Activated T-cell treated with anti-CD3 and anti-CD28 coated beads for 4 hours (primary cell): ENCODE measurements at places on chromosomes 1 and 21.

DNA sequence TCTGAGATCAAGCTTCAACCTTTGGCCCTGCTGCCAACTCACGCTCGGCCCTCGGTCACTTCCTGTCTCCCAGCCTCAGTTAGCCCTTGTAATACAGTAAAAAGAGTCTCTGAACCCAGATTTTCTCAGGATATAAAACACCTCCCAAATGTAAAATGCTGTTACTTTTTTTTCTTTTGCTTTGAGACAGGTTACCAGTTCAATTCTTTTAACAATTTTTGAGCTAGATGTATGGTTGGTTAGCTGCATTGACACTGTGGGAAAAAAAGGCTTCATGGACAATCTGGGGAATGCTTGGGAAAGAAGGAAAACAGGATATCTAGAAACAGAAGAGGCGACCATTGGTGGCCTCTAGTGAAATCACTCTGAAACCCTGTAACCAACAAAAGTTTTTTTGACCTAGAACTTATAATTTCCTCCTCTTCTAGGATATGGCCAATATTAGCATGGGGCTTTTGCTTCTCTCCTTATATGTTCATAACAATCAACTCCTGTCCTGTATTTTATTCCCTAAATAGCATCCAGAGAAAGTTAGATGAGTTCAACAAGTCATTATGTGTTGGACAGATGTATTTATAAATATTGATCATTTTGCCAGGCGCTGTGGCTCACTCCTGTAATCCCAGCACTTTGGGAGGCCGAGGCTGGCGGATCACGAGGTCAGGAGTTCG is 1.3 kb downstream of the CMPK1 start:
- DNase-seq = no peak

DNA sequence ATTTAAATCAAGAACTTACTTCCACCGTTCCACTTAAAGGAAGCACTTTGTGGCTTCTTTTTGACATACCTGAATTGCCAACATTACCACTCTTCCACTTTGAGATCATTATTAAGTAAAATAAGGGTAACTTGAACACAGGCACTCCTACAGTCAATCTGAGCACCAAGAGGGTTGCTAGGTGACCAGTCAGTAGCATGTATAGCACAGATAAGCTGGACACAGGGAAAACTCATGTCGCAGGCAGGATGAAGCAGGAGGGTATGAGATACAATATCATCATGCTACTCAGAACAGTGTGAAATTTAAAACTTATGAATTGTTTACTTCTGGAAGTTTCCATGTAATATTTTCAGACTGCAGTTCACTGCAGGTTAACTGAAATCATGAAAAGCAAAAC is 47.0 kb upstream of the RAP1GAP start:
- no peak for DNase-seq

GRCh38 chr1:93614986-93615581 is 66.6 kb downstream of the BCAR3 start:
- no peak for DNase-seq

- DNase-seq = no peak
Observed at GRCh38 chr1:232689711-232690110, 59.8 kb upstream of the SIPA1L2 start.

DNA sequence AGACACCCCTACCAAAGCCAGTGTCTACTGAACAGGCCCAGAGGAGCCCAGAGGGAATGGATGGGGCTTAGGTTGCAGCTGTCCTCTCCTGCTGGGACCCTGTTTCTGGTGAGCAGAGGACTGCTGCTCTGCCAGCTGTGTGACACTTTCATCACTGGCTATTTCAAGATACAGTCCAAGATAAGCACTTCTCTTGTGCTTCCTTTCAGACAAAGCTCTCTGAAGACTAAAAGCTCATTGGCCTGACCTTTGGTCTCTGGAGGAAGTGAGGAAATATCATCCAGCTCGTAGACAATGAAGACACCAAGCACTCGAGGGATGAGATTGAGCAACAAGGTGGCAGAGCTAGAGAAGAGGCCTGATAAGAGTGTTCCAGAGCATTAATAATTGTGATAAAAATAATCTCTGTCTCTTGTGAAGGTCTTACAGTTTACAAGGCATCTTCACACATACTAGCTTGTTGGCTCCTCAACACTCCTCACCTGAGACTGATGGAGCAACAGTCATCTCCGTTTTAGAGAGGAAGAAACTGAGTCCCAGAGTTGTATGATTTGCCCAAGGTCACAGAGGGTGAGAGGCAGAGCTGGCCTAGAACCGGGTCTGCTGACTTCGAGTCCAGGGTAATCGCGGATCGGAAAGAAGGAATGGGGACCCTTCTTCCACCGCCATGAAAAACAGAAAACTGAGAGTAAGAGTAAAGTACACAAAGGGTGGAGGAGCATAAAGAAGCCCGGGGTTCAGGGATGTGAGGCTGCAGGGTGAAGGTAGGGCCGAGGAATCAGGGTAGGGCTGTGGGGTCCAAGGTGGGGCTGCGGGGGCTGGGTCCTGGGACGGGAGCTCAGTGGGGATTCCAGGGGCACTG is 666 bp downstream of the PAFAH2 start:
- DNase-seq = no peak
